Activated naive CD8-positive, alpha-beta T cell treated with anti-CD3 and anti-CD28 coated beads, Interleukin-2, amount 50 U/mL, for 16 hours (primary cell): ENCODE measurements at places on chromosomes 5 and 9.

DNA sequence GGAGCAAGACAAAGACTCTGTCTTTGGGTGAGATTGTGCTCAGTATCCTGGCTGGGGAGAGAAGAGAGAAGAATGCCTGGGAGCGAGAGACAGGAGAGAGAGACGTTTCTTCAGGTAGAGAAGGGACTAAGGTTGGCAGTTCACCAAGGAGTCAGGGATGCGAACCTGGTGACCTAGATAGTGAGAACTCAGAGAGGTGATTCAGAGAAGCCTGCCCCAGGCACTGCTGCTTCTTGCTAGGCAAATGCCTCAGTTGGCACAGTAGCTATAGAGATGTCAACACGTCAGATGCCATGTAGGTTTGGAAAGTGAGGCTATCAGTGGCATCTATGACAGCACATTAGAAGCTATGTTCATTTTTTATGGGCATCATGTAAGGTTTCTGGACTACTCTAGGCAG, 231.6 kb upstream of the VLDLR start:
- no peak for DNase-seq

DNA sequence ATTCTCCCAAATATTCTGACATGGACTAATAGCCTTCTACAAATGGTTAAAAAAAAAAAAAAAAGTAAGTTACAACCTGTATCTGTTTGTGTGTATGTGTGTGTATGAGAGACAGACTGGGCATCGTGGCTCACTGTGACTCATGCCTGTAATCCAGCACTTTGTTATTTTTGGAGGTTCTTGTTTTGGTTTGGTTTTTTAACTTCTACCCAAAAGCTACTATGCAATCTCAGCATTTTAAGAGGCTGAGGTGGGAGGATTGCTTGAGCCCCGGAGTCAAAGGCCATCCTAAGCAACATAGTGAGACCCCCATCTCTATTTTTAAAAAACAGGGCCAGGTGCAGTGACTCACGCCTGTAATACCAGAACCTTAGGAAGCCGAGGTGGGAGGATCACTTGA, 17.6 kb upstream of the HAVCR1 start:
- no peak for DNase-seq

DNA sequence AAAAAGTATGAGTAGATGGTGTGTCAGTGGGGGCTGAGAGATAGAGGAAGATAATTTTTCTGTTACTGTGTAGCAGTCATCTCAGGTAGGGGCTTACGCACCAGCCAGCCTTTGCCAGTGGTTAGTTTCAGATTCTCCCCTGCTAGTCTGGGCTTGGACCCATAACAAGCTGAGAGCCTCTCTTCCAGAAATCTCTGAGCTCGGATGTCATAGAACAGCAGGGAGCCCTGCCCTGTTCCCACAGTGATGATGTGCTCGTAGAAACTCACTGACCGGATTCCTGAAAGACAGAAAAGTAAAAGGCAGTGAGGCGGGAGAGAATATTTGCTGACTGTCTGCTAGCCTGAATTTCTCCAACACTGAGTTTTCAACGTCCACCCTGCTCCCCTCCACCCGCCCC, 37.2 kb downstream of the DCAF12 start:
- no peak for DNase-seq

DNA sequence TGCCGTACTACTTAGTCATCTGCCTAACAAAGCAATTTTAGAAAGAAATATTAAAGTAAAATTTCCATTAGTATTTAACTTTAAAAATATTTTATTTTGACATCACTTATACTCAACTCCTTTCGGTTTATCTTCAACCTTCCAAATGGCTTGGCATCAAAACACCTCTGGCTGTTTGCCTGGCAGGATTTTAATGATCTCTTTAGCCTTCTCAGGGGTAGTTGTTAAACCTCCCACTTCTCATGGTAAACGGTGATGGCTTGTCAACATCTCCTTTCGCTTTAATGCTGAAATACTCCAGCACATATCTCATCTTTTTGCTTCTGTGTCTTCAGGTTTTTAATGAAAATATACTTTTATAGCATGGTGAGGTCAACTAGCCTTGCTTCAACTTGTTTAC, 747.1 kb downstream of the CETN3 start:
- no peak for DNase-seq

- no peak for DNase-seq
Observed at GRCh38 chr5:134124289-134125038, 10.0 kb downstream of the TCF7 start.

DNA sequence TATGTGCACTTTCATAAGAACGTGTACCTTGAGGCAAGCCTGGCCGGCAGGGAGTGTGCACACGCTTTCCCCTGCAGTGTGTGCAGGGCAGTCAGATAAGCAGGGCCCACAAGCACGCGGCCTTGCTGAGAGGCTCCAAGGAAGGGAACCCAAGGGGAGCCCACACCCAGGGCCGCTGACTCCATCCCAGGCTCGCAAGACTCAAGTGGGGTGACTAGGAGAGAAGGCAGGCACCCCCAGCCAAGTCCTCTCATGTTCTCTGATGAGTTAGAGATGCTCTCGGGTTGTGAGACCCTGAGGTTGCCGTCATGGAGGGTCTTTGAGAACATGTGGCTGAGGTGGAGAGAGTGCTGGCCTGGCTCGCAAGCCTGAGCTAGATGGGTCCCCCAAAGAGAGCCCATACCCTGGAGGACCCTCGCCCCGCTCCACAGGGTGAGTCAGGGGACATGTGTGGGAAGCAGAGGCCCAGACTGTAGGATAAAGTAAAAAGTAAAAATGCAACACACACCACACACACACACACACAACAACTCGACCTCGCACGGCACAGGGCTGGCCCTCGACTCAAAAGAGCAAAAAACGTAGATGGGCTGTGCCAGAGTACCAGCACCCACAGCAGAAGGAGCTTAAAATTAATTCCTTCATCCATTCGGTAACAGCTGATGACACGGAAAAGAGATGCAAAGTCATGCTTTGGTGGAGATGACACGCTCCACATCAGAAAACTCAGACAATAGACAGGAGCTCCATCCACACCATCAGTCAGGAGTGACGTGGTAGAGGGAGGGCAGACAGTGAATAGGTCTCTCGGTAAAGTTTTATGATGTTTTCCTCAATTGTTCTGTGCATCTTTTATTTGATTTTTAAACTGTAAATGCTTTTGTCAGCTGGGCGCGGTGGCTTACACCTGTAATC, 54.8 kb upstream of the NKD2 start:
- no peak for DNase-seq

GRCh38 chr5:133116601-133117000, 64.8 kb downstream of the HSPA4 start:
- DNase-seq = no peak

GRCh38 chr5:179337796-179338676, 7.2 kb downstream of the ADAMTS2 start:
- no peak for DNase-seq

- no peak for DNase-seq
Observed at GRCh38 chr9:122444041-122444733, 33.5 kb downstream of the OR1J1 start.

GRCh38 chr5:123929055-123929474, 417.1 kb downstream of the CSNK1G3 start:
- no peak for DNase-seq

DNA sequence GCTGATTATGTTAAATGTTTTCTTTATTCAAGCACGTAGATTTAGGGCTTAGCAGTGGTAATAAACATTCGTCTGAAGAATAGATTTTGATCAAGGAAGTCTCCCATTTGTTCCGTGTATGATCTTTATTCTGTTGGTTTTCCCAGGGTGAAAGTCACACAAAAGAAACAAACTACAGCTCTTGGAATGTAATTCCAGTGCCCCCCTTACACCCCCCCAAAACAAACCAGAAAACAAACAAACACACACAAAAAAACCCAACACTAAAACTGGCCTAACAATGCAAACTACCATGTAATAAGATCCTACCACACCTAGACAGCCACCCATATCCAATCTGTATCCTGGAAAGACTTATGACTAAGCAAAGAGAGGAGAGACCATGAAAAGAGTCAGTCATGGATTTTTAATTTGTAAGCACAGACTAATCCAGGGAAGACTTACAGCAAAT, 196.2 kb upstream of the ELL2 start:
- no peak for DNase-seq

DNA sequence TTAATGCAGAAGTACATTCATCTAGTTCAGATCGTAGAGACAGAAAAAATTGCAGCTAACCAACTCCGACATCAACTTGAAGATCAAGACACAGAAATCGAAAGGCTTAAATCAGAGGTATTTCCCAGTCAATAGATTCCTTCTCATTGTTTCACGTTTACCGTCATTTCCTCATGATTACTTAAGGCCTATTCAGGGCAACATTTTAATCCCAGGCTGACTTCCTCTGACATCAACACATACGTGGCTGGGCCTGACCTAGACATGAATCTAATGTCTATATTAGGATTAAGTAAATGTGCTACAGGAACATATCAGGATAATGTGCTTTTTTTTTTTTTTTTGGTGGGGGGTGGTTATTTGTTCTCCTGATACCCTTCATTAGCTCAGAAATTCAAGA, 107.9 kb downstream of the RASGRF2 start:
- no peak for DNase-seq

DNA sequence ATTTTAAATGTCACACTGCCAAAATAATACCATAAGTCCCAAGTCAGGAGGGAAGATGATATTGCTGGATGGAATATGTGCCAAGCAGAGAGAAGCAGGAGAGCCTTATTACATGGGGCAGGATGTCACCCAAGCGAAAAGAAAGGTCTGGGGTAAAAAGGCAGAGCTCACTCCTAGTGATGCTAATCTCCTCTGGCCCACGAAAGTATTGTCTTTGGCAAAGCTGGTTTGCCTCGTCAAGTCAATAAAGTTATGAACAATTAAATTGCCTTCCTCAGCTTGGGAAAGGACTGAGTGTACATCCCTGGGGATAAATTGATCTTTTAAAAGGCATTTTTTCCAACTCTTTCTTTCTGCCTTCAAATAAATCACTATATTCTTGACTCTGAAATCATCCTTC, 220.6 kb downstream of the DMAC1 start:
- no peak for DNase-seq

DNA sequence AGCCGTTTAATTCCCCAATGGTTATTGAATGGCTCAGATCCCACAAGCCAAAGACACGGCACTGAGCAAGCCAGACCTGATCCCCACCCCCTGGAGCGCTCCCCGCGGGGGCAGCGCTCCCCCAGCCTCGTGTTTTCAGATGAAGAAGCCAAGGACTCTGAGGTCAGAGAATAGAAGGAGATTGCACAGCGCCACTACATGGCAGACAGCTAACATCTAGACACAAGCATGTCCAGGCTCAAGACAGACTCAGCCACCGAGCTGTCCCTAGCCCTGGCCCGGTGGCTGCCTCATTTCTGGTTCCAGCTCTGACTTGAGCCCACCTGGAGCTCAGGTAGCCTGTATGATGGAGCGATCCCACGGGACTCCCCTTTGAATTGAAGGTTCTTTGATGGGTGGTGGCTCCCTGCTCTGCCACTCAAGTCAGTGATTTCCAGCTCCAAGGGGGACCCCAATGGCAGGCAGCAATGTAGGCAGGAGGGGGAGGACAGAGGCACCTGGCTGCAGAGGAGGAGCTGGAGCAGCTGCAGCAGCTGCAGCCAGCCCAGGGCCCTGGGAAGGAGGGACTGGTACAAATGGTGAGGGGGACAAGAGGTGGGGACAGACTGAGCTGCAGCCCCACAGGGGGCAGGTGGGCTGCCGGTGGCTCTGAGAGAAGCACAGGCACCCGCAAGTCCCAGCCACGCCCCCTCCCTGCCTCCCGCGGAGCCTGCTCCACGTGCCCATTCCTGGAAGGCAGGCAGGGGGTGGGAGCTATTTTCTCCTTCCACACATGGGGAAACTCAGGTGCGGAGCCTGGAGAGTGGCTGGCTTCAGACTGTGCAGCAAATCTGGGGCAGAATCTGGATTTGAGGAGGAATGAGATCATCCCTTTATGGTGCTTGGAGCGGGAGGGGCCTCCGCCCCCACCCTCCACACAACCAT, 40.2 kb downstream of the NTNG2 start:
- DNase-seq = no peak

DNA sequence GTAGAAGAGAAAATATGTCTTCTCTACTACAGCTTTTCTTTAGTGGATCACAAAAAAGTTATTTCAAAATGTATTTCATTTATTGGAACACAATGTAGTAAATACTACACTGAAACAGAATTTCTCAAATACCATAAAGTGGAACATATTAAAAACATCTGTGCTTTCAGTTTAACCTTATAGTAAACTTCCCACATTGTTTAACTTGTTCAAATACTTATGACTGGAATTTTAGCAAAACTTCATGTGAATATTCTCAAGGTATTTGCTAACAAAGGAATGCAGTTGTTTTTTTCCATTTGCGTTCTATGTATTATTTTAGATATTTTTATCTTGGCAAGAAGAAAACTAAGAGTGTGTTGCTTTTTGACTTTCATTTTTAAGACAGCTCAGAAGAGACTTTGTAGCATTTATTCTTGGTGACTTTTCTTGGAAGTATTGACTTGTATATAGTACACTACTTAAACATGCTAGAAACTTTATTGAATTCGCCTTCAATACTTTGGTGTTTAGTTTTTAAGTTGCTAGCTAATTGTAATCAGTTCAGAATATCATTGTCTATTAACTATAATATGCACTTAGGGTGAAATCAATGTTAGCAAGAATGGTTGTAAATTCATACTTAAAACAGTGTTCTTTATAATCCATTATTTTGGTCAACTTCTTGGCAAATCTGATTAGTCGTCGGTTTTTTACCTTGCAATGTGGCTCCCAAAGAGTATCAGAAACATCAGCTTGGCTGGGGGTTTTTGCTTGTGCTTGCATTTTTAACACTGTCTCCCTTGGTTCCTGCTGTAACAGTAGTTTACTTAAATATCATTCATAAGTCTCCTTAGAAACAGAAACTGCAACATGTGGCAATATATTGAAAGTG, 5.0 kb upstream of the RHOBTB3 start:
- DNase-seq = no peak

DNA sequence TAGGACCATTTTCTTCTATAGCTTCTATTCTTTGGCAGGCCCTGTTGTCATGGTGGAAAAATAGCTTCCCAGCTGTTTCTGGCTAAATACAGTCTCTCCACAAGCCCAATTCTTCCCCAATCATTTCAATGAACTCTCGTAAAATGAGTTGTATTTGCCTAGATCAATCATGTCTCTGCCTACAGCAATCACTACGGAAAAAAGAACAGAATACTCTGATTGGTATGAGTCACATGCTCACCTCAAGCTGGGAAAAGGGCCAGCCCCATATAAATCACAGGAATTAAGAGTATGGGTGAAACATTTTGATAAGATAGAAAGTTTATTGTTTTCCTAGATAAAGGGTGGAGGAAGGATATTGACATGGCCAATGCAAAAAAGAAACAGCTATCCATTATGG, 711.4 kb downstream of the EFNA5 start:
- DNase-seq = no peak

DNA sequence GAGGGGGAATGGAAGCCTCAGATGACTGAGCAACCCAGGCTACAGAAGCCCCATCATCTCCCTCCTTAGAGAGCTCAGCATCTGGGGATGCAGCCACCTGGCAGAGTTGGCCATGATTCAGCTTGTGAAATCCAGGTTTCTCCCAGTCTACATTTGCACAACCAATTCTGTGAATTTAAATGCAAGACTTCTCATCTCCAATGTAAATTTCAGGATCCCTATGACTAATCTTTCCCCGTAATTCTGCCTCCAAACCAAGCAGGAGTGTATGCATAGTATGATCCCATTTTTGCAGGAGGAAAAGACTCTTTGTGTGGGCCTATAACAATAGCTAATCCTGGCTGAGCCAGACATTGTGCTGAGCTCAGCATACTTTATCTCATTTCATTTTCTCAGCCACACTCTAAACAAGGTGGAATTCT, 59.6 kb upstream of the IL17B start:
- DNase-seq = no peak

- no peak for DNase-seq
Observed at GRCh38 chr9:114561771-114562170, 25.8 kb upstream of the ATP6V1G1 start.

GRCh38 chr5:90994796-90995195, 388.3 kb downstream of the ARRDC3 start:
- no peak for DNase-seq

GRCh38 chr9:120410925-120411501, 169.0 kb downstream of the CDK5RAP2 start:
- DNase-seq = no peak
